HCT116 (cell line): ENCODE measurements at places on chromosomes 7 and 10. TPM values are rescaled to one million over a fixed set of nuclear protein-coding genes. Genes with fewer than 3 reads are reported as not detected.

The SLC13A1 gene
- not detected for total RNA-seq

The ARHGEF35 gene
- total RNA-seq = 17.4 TPM

The PNLIPRP2 gene
- 1.1 TPM for total RNA-seq

The CNPY1 gene
- total RNA-seq = not detected

The PRSS37 gene
- not detected for total RNA-seq

The AGAP4 gene
- total RNA-seq = 14.9 TPM

The PAX4 gene
- not detected for total RNA-seq
